ENCODE measurements at places on chromosomes 7 and 10.

- no peak for DNase-seq
Observed at GRCh38 chr10:31528831-31529230, 209.8 kb downstream of the ZEB1 start.

- DNase-seq = no peak
Observed at GRCh38 chr10:106825576-106826364, 338.7 kb downstream of the SORCS1 start.

- no peak for DNase-seq
Observed at GRCh38 chr7:124996778-124997177, 67.2 kb upstream of the POT1 start.

DNA sequence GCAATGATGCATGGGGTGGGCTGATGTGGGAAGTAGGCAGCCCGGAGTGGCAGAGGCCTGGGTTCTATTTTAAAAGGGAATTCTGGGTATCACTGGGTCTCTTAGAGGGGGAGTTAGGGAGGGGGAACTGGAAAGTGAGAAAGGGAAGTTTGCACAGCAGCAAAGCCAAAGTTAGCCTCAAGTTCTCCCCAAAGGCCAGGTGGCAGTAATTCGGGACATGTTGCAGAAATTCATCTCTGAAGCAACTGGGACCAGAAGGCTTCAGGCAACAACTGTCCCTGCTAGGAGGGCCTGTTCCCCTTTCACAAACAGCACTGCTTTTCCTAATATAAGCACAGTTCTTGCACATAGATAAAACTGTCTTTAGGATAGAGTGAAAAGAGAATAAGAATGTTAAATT, 67.4 kb downstream of the NOD1 start:
- no peak for DNase-seq

DNA sequence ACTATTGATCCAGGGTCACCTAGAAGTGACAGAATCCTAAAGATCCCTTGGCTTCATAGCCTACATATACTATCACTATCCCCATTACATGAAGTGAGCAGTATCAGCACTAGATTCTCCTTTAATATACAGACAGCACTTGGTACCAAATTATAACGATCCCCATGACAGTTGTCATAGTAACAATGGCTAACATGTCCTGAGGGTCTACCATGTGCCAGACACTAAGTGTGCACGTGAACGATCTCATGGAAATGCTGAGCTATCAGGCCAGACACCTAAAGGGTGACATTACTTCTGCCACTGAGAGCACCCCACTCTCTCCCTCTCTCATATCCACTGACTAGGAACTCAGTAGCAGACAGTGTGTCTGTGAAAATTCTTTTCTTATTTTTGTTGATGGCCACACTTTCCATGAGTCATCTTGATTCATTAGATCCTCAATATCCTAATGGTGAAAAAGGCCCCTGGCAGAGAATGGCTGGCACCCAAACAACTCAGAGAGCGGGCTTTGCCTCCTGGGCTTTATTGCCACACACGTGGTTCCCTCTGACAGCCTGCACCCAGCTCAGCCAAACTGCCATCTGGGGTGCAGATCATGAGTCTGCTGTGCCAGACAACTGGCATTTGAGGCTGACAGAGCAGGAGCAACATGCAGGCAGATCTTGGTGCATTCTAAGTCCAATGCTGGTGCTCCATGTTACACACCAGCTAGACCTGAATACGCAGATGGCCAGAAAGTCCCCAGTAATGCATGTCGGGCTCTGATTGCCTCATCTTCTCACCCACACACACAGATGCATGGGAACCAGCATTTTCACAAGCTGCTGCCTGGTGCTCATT, 176.3 kb downstream of the DGKI start:
- DNase-seq = no peak

- no peak for DNase-seq
Observed at GRCh38 chr10:117631276-117632145, 89.0 kb downstream of the EMX2 start.

Data from activated CD8-positive, alpha-beta memory T cell treated with anti-CD3 and anti-CD28 coated beads, Interleukin-2, amount 50 U/mL, for 4 hours (primary cell).